ENCODE measurements at places on chromosomes 12 and 14.
A peak's percentile ranks its signal among the peaks of the same experiment; 100 is the strongest.

GRCh38 chr14:101215266-101215665, 311.7 kb upstream of the RTL1 start:
- peak; percentile 8 for DNase-seq

DNA sequence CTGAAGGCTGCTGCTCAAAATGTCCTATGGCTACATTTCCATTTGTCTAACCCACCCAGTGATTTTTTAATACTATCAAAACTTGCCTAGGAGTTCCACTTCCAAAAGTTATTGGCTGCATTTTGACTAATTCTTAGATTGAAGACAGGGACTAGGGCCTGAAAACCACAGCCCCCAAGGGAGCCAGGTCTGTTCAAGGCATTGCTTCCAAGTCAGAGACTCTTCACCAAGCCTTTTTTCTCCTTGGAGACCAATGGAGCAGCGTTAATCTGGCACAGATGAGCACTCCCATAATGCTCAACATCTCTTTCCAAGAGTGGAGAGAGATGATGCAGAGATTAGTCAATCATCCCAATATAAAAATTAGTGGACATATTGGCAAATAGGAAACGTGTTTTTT, 112.5 kb upstream of the HIF1A start:
- DNase-seq = no peak

DNA sequence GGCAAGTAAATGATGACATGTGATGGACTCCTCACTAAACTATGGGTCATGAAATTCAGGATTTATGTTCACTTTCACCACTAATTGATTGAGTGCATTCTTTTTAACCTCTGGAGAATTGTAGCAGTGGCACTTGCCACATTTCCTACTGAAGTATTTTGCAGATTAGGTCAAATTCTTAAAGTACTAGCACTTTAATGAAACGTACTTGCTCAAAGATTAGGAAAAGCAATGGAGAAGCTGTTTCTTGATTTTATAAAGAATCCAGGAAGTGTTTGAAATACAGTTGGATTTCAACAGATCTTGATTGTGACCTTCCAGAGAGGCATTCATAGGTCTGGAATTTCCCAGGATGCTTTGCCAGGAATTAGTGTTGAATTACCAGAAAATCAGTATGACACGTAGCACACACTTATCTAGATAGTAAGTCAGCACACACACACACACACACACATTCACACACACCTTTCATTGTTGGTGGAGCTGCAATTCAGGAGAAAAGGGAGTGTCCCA, 162.6 kb downstream of the MYRFL start:
- DNase-seq = no peak

GRCh38 chr14:100241279-100241678, 2.3 kb downstream of the YY1 start:
- no peak for DNase-seq

- no peak for DNase-seq
Observed at GRCh38 chr14:32469388-32470160, 140.5 kb downstream of the AKAP6 start.

- DNase-seq = no peak
Observed at GRCh38 chr14:88452231-88452630, 66.8 kb downstream of the SPATA7 start.

DNA sequence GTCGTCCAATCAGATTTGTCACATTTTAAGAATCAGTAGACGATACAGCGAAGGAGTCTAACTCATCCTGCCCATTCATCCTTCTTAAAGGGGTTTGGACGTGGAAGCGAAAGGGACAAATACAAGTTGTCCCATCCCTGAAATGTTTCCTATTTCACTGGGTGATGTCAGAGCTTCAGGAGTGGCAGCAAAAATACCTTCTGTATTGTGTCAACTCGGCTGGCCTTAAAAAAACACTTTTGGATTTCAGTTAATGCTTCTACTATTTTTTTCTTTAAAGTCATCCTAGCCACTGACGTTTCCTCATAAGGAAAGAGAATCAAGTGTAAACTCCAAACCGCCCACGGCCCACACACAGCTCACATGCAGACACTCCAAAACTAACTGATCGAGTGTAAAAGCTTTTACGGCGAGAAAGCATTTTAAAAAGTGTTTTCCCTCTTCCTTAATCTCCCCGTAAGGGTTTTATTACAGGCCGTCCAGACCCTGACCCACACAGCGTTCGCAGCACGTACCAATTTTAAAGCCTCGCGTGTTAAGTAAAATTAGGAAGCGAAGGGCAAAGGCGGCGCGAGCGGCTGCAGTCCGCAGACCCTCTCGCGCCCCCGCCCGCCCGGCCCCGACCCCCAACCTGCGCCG, 593 bp downstream of the CFL2 start:
- peak; percentile 35 for DNase-seq

DNA sequence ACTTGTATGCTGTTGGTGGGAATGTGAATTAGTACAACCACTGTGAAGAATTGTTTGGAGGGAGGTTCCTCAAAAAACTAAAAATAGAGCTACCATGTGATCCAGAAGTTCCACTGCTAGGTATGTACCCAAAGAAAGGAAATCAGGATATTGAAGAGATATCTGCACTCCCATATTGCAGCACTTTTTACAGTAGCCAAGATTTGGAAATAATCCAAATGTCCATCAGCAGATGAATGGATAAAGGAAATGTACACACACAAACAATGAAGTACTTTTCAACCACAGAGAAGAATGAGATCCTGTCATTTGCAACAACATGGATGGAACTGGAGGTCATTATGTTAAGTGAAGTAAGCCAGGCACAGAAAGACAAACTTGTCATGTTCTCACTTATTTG, 25.9 kb downstream of the TIGAR start:
- no peak for DNase-seq

DNA sequence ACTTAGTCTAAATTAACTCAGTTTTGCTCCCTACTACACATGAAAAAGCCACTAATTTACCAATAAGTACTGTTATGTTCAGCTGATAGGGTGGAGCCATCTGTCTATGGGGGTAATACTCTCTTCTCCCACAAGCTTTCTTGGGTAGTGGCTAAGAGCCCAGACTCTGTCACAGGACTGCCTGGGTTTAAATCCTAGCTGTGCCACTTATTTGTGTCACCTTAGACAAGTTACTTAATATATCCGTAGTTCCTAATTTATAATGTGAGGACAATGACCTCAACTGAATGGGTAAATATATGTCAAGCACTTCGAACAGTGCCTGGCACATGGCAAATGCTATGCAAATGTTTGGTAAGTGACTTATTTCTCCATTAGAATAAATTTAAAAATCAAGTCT, 185.6 kb downstream of the DACT1 start:
- DNase-seq = no peak

- peak; percentile 71 for DNase-seq
Observed at GRCh38 chr14:91363776-91364523, 53.7 kb downstream of the CCDC88C start.

GRCh38 chr12:34393086-34393820, 371.0 kb downstream of the ALG10 start:
- peak; percentile 12 for DNase-seq

DNA sequence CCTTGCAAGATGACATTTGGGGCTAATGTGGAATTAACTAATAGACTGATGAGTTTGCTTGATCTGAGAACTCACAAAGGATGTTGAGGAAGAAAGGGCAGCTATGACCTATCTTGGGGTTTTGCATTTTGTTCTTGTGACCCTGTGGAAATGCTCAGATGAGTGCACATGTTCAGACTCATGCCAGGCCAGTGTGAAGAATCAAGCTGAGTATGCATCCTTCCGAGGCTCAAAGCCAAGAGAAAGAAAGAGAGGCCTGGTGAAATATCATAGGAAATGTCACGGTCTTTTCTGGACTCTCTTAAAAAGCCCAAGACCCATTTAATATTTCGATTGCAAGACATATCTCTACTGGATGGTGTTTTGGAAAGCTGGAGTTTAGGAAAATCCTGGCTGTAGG, 96.3 kb downstream of the CACNA1C start:
- DNase-seq = no peak

- DNase-seq = no peak
Observed at GRCh38 chr12:39872425-39872824, 233.5 kb downstream of the SLC2A13 start.

DNA sequence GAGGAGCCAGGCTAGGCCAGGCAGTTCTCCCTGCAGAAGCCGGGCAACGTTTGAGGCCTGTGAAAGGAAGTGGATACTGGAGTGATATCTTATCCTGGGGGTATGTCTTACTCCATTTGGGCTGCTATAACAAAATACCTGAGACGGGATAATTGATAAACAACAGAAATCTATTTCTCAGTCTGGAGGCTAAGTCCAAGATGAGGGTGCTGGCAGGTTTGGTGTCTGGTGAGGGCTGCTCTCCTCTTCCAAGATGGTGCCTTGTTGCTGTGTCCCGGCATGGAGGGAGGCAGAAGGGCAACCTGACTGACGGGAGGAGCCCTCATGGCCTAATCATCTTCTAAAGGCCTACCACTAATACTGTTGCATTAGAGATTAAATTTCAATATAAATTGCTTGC, 15.7 kb upstream of the GALNT6 start:
- DNase-seq = no peak

DNA sequence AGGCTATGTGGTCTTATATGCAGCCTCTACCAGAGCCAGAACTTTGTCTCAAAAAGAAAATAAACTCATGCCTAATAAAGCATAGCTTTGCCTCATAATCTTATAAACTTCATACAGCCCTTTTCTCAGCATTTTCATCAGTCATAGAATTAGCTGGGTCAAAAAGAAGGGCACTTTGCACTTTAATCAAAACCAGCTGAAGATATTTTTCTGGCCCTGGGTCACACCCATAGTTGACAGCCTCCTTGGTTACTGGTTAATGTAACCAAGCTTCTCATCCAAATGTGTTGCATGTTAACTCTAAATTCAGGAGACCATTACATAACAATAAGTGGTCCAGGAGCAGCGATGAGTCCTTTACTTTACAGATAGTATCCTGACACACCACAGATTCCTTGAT, 558.2 kb downstream of the FLRT2 start:
- no peak for DNase-seq

- DNase-seq = no peak
Observed at GRCh38 chr12:125187148-125187745, 122.0 kb downstream of the AACS start.

GRCh38 chr14:34642595-34642994, 12.6 kb upstream of the SNX6 start:
- no peak for DNase-seq

- DNase-seq = no peak
Observed at GRCh38 chr14:94679937-94680861, 68.0 kb downstream of the SERPINA3 start.

DNA sequence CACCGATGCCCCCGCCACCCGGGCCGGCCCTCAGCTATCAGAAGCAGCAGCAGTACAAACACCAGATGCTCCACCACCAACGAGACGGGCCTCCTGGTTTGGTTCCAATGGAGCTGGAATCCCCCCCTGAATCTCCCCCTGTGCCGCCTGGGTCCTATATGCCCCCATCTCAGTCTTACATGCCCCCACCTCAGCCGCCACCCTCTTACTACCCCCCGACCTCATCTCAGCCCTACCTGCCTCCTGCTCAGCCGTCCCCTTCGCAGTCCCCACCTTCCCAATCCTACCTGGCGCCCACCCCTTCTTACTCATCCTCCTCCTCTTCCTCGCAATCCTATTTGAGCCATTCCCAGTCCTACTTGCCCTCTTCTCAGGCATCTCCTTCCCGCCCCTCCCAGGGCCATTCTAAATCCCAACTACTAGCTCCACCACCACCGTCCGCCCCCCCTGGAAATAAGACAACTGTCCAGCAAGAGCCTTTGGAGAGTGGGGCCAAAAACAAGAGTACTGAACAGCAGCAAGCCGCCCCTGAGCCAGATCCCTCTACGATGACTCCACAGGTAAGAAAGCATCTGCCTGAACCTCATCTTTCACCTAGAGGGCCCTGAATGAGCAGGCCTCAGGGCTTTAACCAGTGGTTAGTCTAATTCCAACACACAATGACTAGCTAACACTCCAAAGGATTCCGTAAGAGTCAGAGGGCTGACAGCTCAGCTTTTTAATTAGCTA, 851 bp downstream of the YLPM1 start:
- DNase-seq = no peak

DNA sequence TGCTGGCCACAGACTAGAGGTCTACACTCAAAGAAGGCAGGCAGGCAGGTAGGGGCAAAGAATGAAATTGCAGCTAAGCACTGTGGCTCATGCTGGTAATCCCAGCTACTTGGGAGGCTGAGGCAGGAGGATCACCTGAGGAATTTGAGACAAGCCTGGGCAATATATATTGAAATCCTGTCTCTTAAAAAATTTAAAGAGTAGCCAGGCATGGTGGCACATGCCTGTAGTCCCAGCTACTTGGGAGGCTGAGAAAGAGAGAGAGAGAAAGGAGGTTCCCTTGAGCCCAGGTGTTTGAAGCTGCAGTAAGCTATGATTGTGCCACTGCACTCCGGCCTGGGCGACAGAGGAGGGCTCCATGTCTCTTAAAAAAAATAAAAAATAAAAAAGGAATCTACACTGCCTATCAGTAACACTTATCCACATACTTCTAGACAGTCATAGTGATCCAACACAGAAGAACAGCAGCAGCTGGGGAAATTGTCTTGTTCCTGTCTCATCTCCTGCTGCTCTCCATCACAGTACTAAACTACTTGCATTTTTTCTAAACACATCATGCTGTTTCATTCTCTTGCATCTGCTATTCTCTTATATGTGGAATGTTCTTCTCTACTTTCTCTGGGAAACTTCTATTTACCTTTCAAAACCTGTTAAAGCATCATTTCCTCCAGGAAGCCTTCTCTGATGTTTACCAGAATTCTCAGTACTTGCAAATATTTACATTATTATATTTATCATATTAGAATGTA, 57.2 kb downstream of the ATF7 start:
- no peak for DNase-seq

DNA sequence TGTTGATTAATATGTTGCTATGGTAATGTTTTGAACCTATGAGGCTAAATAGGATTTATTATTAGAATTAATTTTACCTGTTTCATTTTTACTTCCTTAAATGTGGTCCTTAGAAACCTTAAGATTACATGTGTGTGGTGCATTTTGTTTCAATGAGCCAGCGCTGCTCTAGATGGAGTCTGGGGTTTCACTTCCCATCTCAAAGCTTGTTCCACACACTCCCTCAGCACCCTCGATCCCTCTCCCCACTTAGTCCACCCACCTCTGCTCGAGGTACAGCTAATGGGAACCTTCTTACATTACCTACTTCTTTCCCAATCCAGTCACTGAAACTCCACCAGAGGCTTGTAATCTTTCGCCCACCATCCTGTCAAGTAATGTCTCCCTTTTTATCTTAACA, 205.2 kb downstream of the PAX9 start:
- no peak for DNase-seq

- DNase-seq = no peak
Observed at GRCh38 chr12:116426391-116427136, 132.6 kb upstream of the MAP1LC3B2 start.

DNA sequence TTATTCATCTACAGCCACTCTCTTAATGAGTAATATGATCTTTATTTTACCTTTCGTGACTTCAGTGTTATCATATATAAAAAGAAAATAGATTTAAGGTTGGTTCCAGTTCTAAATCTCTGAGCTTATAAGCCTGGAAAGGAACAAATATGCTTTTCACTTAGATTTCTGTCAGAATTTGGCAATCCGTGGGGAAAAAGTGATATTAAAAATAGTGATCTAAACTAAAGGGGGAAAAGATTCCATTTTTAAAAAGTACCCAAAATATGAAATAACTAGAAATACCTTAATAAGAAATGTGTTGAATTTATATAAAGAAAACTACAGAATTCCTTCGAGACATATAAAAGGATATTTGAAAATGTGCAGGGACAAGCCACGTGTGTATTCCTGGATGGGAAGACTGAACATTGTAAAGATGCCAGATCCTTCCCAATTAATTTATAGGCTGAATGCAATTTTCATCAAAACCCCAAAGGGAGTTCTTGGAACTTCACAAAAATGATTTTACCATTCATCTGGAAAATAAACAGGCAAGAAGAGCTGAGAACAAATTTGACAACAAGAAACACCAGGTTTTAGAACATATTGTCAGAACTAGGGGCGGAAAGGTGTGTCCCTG, 142.5 kb downstream of the EFCAB11 start:
- DNase-seq = no peak
